Left ventricle myocardium superior (tissue), 1 donor: ENCODE measurements at places on chromosomes 16 and 17.

DNA sequence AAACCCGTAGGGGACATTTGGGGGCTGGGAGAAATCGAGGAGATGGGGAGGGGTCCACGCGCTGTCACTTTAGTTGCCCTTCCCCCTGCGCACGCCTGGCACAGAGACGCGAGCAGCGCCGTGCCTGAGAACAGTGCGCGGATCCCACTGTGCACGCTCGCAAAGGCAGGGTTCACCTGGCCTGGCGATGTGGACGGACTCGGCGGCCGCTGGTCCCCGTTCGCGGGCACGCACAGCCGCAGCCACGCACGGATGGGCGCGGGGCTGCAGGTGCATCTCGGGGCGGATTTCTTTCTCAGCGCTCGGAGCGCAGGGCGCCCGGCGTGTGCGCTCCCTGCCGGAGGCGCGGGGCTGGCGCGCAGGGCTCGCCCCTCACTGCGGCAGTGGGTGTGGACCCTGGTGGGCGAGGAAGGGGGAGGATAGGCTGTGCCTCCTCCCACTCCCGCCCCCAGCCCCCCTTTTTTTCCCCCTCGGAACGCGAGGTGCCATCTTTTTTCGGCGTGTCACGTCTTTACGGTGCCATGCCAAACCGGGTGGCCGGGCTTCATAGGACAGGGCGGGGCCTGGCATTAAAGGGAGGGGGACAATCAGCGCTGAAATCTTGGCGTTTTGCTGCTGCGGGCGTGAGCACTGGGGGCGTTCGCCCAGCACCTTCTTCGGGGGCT is 1.1 kb downstream of the MAPT start:
- DNase-seq = peak; percentile 44

DNA sequence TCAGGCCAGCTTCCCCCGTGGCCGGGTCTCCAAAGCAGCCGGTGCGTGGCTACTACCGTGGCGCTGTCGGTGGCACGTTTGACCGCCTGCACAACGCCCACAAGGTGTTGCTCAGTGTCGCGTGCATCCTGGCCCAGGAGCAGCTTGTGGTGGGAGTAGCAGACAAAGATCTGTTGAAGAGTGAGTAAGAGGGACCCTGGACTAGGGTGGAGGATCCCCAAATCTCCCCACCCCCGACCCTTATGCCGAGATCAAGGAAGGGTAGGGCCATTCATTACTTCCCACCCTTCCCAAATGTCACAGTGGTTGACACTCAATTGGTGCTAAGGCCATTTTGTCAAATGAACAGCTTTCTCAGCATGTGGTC is 1.2 kb downstream of the COASY start:
- DNase-seq = no peak

- no peak for DNase-seq
Observed at GRCh38 chr17:14078027-14078426, 8.7 kb downstream of the COX10 start.

- no peak for DNase-seq
Observed at GRCh38 chr16:55036371-55036821, 105.7 kb downstream of the IRX5 start.

DNA sequence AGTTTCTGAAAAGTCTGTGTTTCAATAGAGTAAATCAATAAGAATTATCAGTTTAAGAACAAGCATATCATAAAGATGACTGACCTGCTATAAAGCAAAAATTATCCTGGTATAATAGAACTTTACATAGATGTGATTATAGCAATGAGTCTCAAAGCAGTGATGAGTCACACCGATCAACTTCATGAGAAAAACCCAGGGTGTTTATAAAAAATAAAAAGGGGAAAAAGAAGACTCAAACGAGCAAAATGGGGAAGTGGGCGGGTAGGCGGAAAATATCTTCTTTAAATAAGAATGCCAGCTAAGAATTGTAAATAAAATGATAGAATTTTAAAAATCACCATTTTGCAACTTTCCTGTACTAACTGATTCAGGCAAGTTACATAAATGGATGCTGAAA is 46.8 kb downstream of the BRIP1 start:
- no peak for DNase-seq

DNA sequence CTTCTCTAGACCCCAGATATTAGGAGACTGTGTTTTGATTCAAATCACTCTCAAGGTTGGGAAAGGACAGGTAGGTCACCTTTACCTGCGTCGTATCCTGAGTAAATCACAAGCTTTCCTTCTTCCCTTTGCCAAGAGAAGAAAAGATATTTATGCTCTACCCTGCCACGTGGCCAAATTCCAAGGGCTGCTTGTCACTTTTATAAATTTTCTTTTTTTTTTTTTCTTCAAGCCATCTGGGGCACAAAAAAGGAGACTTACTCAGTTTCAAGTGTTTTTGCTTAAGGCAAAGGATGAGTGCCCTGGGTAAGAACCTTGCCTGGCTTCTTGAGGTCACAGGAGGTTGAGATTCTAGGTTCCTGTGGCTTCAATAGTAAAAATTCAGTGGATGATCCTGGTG is 285.1 kb downstream of the TMEM114 start:
- DNase-seq = no peak

DNA sequence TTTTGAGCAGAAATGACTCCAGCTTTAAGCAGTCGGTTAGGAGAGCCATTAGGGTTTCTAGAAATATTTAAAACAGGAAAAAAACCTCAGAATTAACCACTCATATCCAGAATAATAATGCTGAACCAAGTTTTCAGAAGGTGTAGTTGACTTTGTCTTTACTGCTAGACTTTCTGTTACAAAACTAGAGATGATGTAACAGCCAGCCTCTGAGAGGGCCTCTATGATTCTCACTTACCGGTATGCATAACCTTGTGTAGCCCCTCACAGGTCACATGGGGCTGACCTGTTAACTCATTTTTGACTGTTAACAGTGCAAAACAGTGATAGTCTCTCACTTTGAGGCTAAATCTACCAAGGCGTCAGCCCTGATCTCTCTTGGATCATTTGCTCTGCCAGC is 74.3 kb downstream of the TEX14 start:
- no peak for DNase-seq

DNA sequence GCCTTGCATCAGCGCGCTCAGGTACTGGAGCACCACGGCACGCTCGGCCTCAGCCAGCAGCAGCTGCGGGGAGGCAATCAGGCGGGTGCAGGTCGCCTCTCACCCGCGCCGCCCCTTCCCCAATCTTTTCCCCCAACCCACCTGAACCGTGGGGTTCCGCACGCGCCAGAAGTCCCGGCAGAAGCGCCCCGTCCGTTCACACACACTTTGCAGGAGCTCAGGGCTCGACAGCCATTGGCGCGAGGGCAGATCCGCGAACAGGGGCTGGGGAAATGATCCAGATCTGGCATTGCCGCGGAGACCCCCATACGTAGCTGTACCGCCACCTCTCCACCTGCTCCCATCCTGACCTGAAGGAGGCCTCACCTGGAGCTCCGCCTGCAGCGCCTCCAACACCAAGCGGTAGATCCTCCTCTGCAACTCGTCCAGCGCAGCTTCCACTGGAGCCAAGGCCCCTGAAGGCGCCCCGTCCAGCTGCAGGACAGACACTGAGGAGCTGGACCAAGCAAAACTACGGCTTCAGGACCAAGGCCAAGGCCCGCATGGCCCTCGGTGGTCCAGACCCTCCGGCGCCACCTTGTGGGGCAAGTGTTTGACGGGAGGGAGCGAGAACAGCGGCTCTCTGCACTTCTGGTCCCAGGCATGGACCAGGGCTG is 1.4 kb upstream of the MATCAP1 start:
- peak; percentile 97 for DNase-seq

DNA sequence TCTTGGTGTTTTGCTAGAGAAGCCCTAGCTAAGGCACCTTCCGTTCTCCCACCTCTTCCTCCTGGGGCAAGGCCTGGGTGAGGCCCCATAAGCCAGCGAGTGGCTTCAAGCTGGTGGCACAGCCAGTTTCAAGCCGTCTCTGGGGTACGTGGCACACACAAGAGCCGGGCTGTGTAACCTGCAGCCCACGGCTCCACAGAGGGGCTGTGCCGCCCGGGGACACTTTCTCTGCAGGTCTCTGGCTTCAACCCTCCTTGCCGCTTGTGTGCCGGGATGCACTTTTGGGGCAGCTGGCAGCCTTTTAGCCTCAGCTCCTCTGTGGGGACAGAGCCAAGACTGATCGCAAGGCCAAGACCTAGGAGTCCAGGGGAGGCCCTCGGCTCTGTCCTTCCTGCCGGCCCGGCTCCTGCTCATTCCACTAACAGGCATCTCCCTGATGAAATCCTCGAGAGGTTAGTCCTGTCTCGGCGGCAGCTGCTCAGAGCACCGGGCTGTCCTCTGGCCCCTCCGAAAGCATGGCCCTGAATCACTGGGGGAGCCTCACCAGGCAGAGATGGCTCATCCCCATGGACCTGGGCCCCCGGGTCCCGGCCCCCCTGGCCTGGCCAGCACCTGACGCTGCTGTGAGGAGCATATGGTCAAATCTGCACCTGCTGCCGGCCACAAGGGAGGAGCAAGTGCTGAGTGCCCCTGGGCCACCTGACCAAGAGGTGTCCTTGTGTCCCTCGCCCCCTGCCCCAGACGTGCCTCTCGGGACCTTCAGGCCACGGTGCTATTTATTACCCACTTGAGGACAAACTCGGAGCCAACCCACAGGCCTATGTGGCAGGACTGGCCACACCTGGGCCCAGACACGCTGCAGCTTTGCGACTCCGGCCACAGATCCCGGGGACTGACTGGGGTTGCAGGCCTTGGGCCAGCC is 98.5 kb downstream of the METRNL start:
- DNase-seq = peak; percentile 18

- no peak for DNase-seq
Observed at GRCh38 chr17:82373731-82374625, 2.4 kb downstream of the UTS2R start.

- peak; percentile 13 for DNase-seq
Observed at GRCh38 chr16:88374736-88375135, 8.0 kb upstream of the ZNF469 start.

DNA sequence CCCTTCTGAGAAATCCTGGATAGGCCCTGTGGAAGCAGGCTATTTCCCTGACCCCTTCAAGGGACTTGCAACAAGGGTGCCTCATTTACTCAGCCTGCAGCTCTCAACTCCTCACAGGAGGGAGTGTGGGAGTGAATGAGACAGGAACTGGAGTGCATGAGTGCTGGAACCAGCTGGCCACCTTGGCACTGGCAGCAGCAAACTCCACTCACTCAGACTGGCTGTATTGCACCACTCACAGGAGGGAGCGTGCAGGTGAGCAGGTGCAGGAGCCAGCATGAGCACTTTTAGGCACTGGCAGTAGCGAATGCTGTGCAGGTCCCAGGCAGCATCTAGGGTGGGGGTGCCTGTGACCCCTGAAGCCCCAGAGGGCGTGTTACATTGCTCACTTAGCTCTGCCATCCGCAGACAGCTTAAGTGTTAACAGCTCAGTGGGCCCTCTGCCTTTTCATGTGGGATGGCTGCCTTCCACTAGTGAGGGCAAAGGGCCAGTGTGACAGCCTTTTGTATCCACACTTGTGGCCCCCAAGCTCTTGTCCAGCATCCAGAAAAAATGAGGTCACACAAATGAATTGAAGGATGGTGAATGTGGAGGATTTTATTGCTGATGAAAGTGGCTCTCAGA is 11.0 kb upstream of the ZNHIT3 start:
- no peak for DNase-seq

DNA sequence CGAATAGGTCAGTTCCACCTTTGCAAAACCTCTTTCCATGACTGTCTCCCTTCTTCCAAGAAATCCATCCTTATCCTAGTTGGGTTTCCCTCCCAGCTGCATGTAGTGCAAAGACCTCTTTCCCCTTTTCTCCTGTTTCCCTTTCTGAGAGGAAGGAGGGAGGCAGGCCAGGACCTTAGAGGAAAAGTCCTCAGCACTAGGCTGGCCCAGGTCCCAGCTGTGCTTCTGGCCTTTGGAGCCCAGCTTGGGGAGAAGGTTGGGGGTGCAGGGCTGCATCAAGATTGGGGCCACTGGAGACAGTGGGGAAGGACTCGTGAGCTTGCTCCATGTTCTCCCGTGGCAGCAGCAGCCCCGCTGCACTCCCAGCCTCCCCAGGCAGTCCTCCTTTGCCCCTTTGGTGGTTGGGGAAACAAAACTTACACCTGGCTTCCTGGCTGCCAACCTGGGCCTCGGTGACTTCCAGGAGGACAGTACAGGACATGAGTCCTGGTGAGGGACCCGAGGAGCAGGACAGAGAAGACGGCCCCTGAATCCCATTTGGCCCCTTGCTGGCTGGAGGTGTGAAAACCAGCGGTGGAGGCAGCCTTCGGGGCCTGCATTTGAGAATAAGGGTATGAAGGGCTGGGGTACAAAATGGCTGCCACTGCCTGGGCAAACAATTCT is 481 bp downstream of the HEXIM2 start:
- peak; percentile 49 for DNase-seq

DNA sequence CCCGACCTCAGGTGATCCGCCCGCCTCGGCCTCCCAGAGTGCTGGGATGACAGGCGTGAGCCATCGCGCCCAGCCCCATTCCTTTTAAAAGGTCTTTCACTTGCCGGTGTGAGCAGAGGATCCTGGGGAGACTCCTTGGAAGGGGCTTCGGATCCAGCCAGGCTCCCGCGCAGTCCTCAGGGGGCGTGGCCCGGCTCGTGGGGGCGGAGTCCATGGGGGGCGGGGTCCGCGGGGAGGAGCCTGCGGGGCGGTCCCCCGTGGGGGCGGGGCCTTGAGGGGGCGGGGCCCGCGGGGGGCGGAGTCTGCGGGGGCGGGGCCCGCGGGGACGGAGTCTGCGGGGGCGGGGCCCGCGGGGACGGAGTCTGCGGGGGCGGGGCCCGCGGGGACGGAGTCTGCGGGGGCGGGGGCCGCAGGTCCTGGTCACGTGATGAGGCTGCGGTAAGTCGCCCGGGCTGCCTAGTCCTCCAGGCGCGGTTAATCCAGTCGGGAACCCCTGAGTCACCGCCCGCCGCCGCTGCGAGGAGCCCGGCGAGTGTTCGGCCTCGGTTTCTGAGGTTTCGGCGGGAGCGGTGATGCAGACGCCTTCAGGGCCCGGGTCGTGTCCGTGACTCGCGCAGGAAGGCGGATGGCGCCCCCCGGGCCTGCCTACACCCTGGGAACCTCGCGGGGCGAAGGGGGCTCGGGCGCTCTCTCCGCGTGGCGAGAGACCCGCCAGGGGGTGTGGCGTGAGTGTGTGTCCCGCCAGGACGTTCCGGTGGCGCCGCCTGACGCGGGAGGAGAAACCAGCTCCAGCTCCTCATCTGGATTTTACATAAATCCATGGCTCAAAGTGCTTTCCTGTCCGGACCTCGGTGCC is 23.6 kb upstream of the ABR start:
- DNase-seq = peak; percentile 75

GRCh38 chr17:74520016-74520434 is 11.2 kb downstream of the CD300LB start:
- no peak for DNase-seq

GRCh38 chr16:49194537-49195236 is 87.0 kb downstream of the CBLN1 start:
- DNase-seq = peak; percentile 67

- DNase-seq = no peak
Observed at GRCh38 chr17:16443511-16444257, 28.3 kb downstream of the TRPV2 start.

DNA sequence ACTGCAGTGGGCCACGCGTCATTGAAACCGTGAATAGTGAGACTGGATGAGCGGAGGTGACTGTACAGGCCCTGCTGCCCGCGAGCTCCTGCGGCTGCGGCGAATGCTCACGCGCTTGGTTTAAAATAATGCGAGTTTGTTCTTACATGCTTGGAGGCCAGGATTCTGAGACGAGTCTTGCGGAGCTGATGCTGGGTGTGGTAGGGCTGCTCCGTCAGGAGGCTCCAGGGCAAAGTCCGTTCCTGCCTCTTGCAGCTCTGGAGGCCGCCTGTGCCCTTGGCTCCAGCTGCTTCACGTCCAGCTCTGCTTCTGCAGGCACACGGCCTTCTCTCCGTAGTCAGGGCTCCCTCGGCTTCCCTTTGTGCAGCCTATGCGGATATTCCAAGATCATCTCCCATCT is 9.5 kb downstream of the ACSF3 start:
- DNase-seq = peak; percentile 6
